Left cardiac atrium (tissue), 4 donors: ENCODE measurements at places on chromosomes 12 and 14.

GRCh38 chr12:113237748-113238147 lies 16.5 kb downstream of the TPCN1 start:
- peak; percentile 15 for DNase-seq

DNA sequence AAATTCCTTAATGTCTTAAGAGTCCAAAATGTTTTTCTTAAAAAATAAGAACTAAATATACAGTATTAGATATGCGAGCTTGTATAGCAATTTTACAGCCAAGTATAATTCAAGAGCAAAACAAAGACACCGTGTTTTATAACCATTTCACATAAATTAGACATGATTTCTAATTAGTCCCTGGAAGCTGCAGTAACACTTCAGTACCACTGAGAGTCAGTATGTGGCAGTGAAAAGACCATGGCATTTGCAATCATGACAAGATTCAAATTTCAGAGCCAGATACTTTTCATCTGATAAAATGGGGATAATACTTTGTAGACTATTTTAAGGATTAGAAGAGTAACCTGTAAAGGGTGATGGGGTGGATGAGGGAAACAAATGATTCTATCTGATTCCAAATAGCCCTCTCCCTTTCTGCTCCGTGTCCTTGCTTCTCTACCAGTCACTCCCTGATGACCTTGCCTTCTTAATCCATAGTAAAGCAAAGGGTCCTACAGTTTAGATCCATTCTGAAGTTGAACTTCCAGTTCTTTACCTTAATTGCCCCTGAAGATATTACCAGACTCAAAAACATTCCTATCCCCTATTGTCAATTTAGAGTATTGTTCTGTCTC lies 145.4 kb upstream of the ABCD2 start:
- no peak for DNase-seq

- DNase-seq, result no peak
Measured at GRCh38 chr12:106953352-106954250, 2.1 kb upstream of the TMEM263 start.

DNA sequence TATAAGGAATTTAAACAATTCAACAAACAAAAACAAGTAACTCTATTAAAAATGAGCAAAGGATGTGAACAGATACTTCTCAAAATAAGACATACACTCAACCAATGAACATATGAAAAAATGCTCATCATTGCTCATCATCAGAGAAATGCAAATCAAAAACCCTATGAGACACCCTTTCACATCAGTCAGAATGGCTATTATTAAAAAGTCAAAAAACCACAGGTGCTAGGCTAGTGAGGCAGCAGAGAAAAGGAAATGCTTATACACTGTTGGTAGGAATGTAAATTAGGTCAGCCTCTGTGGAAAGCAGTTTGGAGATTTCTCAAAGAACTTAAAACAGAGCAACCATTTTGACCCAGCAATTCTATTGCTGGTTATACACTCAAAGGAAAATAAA lies 52.0 kb downstream of the NAV3 start:
- DNase-seq, result no peak

GRCh38 chr12:32151086-32151485 lies 44.4 kb downstream of the BICD1 start:
- DNase-seq, result no peak

- no peak for DNase-seq
Measured at GRCh38 chr14:92426237-92426636, 87.3 kb upstream of the RIN3 start.

- no peak for DNase-seq
Measured at GRCh38 chr14:95064734-95065133, 92.6 kb downstream of the DICER1 start.

- DNase-seq, result no peak
Measured at GRCh38 chr12:67921286-67921685, 68.0 kb upstream of the IFNG-AS1 start.

GRCh38 chr14:100059438-100059781 lies 5.8 kb upstream of the EVL start:
- DNase-seq, result no peak

DNA sequence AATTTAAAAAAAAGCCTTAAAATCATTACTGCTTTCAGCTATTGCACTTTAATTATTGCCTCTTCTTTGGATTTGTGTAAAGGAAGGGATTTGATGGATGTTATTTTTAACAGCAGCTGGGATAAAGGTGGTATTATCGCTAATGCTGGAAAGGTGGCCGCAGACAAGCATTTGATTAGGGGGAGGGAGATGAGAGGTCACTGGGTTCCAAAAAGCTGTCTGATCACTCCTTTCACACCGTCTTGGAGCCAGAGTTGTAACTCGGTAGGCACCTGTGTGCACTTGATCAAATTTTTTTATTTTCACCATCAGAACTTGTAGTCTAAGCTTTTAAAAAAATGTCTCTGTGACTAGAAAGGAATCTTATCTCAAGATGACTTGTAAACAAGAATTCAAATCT lies 99.8 kb downstream of the AKAP6 start:
- no peak for DNase-seq

DNA sequence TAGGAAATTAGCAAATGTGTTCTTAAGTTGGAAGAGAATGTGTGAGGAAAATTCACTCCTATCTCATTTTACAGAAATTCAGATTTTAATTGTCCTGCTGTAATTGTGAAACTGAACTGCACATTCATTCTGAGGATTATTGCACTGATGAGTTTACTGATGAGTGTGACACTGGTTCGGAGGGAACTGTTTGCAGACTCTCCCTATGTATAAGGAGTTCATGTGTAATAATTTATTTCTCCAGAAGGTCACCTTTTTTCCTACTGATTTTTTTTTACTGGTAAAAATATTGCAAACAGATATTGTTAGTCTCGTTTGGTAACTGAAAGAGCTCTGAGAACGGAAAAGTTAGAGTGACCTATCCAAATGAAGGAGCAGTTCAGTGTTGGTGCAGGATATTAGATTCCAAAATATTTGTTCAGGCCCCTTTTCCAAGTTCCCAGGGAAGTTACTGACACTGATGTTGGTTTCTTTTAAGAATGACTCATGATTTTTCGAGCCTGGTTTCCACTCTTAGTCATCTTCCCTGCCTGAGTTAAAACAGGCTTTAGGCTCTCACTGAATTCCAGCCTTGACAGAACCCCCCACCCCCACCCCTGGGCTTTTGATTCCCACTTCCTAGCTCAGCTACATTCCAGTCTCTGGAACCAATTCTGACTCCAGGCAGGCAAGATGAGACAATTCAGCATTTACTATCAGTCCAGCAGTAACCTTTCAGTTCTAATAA lies 18.4 kb downstream of the ANO6 start:
- DNase-seq, result peak; percentile 27

- no peak for DNase-seq
Measured at GRCh38 chr12:79358716-79359300, 332.0 kb downstream of the PAWR start.

GRCh38 chr14:32038876-32039275 lies 38.2 kb upstream of the ARHGAP5 start:
- no peak for DNase-seq

DNA sequence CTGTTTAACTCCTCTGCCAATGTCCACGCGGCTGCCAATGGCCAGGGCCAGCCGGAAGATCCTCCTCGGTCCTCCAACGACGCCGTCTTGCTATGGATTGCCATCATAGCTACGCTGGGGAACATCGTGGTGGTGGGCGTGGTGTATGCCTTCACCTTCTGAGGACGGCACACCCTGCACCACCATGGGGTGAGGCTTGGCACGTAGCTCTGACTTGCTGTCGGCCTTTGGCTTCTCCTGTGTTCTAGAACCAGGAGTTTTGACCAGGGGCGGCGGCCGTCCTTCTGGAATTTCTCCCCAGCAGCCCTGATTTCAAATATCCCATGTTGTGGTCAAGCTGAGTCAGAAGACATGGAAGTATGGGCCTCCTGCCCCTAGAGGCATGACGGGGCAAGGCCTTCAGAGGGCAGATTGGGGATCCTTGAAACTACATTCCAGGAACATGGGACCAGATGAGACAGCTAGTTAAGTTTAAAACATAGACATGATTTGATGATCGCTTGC lies 47.5 kb downstream of the C14orf132 start:
- DNase-seq, result no peak

GRCh38 chr14:51006781-51007211 lies 62.5 kb upstream of the PYGL start:
- DNase-seq, result peak; percentile 41

DNA sequence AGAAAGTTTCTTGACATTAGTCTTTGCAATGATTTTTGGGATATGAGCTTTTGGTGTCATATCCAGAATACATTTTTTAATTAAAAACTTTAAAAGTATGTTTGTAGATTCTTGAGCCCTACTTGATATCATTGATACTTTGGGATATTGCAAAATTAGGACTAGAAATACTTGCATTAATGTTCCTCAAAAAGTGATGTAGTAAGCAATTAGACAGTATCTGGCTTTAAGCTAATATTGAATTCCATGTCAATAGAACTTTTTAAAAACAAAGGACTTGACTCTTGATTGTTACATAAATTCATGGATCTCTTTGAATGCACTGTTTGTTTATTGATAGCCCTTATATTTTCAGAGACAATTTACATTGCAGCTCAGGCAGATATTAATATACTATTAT lies 15.6 kb downstream of the PEX5 start:
- DNase-seq, result no peak

- DNase-seq, result no peak
Measured at GRCh38 chr12:131232036-131232435, 278.3 kb downstream of the ADGRD1 start.

- DNase-seq, result no peak
Measured at GRCh38 chr14:60101786-60102185, 10.1 kb downstream of the PCNX4 start.

- DNase-seq, result no peak
Measured at GRCh38 chr14:96588410-96589257, 86.5 kb downstream of the PAPOLA start.

DNA sequence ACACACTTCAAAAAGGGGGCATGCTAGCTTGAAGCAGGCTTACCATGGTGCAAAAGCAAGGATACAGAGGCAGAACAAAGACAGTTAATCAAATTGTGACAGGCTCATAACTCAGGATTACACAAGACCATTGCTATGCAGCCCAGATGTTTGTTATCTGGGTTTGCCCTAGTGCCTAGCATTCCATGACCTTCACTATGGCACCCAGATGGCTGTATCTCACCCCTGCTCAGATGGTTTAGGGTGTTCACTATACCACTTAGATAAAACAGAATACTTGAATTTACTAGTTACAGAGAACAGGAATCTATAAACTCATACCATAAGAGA lies 56.2 kb downstream of the SDR9C7 start:
- no peak for DNase-seq

GRCh38 chr14:78197051-78197450 lies 26.9 kb downstream of the NRXN3 start:
- no peak for DNase-seq

DNA sequence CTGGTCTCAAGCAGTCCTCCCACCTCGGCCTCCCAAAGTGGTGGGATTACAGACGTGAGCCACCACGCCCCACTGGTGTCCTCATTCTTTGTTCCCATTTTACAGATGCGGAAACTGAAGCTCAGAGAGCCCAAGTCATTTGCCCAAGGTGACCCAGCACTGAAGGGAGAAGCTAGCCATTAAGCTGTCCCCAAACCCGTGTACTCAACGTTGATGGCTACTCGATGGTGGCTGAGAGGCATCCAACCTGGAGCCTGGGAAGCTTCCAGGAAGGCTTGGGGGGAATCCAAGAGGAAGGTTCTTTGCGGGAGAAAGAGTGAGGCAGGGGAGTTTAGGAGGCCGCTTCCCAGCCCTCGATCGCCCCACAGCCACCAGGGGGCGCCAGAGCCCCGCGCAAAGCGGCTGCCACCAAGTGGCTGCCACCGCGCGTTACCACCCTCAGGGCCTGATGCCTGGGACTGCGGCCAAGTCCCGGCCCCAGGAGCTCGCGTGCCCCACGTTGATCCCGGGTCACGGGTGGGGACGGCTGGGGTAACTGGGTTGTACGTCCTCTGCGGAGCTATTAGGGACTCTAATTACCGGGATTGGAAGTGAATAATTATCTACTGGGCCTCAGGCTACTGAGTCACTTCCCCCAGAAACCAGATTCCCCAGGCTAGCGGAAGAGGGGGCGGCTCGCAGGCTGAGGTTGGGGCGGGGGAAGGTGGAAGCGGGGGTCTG lies 8.8 kb upstream of the SH2B3 start:
- peak; percentile 90 for DNase-seq

DNA sequence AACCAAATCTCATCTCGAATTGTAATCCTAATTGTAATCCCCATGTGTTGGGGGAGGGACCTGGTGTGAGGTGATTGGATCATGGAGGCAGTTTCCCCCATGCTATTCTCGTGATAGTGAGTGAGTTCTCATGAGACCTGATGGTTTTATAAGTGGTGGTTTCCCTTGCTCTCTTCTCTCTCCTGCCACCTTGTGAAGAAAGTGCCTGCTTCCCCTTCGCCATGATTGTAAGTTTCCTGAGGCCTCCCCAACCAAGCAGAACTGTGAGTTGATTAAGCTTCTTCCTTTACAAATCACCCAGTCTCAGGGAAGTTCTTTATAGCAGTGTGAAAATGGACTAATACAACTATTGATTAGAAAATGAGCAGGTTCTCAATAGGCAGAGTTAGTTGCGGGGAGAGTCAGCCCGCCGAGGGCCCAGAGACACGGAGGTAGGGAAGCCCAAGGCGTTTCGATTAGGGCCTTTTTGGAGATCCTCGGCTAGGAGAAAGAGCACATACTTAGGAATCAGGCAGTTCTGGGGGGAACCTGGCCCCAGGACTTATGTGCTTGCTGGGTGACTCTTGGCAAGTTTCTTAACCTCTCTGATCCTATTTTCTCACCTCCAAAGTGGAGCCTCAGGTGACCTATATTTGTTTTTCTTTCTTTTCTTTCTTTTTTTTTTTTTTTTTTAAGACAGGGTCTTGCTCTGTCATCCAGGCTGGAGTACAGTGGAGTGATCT lies 65.7 kb downstream of the MVK start:
- no peak for DNase-seq

GRCh38 chr12:26226629-26227360 lies 31.4 kb downstream of the SSPN start:
- peak; percentile 45 for DNase-seq

DNA sequence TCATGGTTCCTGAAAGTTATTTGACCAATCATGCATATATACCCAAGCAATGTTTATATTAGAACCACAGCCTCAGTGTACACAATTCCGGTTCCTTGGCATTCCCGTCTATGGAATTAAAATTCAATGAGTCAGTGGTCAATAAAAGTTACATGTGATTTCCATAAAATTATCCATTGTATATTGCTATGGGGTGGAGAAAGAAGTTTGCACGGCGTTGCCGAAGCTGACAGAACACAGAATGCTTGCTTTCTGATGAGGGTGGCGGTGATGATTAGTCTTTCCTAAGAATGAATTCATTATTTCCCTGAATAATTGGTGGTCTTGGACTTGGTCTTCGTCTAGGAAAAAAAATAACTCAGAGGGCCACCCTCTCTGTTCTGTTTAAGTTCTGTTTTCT lies 214.1 kb downstream of the ANO2 start:
- no peak for DNase-seq

DNA sequence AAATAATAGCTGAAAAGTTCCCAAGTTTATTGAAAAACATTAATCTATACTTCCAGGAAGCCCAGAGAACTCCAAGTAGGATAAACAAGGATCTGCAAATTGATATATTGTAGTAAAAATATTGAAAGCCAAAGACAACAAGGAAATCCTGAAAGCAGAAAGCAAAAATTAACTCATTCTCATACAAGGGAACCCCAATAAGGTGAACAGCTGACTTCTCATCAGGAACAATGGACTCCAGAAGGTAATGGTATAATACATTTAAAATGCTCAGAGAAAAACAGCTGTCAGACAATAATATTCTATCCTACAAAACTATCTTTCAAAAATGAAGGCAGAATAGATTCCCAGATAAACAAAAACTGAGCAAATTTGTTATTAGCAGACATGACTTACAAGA lies 138.1 kb upstream of the BMP4 start:
- DNase-seq, result no peak

GRCh38 chr14:102472791-102473150 lies 36.8 kb downstream of the ANKRD9 start:
- DNase-seq, result no peak

- DNase-seq, result no peak
Measured at GRCh38 chr14:67245104-67245503, 3.9 kb downstream of the PALS1 start.
